ENCODE measurements at places on chromosomes 1 and 21.
A peak's percentile ranks its signal among the peaks of the same experiment; 100 is the strongest.

DNA sequence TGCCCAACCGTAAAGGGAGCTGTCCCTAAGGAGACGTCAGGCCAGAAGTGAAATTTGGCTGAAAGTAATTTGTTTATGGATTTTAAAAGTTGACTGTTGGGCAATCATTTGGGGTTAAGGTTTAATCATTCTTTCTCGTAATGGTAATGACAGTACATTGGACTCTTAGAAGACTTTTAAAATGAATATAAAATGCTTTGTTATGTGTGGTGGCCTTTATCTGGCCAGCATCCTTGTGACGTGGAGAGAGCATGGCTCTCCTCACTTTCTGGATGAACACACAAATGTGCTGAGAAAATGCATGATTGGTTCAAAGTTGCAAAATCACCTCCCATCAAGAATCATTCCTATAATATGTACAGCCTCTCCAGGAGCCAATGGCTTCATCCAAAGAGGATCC, 160.2 kb downstream of the DHRS3 start:
- no peak for DNase-seq

- no peak for DNase-seq
Measured at GRCh38 chr1:24793447-24794129, 48.3 kb downstream of the CLIC4 start.

DNA sequence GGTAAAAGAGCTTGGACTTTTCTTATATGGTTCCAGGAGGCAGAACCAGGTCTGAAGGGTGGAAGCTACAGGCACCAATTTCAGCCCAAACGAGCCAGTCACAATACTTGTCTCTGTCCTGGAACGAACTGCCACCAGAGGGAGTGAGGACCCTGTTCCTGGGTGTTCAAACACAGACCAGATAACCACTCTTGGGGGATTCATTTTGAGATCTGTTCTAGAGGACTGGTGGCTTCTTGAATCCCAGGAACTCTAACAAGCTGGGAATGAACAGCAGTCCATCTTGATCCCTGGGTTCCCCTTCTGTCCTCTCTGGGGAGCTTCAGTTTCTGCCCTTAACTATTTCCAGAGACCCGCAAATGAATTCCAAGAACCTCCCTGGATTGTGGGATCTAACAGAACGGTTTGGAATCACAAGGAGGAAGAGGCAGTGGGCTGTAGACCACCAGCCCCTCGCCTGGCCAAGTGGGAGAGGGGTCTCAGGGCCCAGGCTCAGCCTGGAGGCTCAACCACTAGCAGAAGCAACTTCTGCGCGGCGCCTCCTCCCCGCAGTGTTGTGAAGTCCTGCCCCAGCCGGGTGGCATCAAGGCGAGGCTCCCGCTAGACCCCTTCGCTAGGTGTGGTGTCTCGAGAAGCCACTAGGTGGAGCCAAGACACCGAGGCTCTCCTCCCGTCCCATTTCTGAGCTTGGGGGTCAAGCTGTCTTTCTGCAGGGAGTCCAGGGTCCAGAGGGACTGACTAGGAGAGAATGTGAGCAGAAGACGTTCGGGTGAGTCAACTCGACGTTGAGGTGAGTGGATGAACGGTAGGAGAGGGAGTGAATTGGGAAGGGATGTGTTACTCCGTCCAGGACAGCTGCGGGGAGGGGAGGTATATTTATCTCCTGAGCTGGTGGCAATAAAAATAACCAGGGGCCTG, 12.1 kb upstream of the NES start:
- peak; percentile 59 for DNase-seq

GRCh38 chr1:119569095-119569494, 62.1 kb downstream of the HSD3B1 start:
- no peak for DNase-seq

DNA sequence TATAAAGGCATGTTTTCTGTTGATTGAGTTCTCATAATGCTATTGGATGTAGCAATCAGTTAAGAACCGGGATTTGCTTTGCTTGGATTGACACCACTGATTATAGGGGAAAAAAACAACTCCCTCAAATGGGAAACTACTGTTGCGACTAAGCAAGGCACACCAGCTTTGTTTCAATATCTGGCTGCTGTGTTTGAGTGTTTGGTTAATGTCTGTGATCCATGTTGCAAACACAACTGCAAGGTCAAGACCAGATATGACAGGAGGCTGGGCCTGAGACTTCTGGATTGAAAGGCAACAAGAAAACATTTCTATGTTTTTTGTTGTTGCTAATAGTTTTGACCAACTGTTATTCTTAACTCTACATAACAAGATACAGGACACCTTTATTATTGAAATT, 50.7 kb downstream of the MTR start:
- no peak for DNase-seq

- no peak for DNase-seq
Measured at GRCh38 chr1:230288641-230289349, 137.3 kb downstream of the PGBD5 start.

- DNase-seq, result no peak
Measured at GRCh38 chr1:91591175-91591974, 90.7 kb downstream of the CDC7 start.

GRCh38 chr1:85328713-85329397, 52.4 kb upstream of the BCL10 start:
- DNase-seq, result no peak

- no peak for DNase-seq
Measured at GRCh38 chr1:231923491-231924041, 297.0 kb downstream of the DISC1 start.

- DNase-seq, result no peak
Measured at GRCh38 chr1:201488830-201489589, 17.9 kb downstream of the CSRP1 start.

GRCh38 chr1:64623750-64624191, 121.1 kb upstream of the RAVER2 start:
- peak; percentile 8 for DNase-seq

GRCh38 chr1:20212685-20213331, 26.5 kb upstream of the PLA2G2C start:
- DNase-seq, result peak; percentile 16

DNA sequence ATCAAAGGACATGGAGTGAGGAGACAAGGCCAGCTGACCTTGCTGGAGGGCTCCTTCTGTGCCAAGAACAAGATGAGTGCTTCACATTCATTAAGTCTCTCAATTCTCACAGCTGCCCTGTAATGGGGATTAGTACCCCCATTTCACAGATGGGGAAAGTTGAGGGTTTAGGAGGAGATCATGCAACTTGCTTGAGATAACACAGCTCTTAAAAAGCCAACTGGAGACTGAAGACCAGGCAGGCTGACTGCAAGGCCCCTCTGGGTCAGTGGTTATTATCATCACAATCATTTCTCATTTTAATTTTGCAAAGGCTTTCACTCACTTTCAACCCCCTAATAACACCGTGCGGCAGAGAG, 46.8 kb downstream of the GPR161 start:
- DNase-seq, result no peak

DNA sequence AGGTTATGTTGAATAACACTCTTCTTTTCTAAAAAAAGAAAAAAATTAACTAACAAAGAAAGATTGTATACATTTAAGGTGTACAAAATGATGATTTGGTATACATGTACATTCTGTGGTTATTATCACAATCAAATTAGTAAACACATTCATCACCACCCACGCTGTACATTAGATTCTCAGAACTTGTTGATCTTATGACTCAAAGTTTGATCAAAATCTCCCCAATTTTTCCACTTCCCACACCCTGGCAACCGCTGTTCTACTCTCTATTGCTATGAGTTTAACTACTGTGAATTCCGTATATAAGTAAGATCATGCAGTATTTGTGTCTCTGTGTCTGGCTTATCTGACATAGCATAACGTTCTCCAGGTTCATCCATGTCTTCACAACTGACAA, 469.5 kb upstream of the CHRM3 start:
- no peak for DNase-seq

- DNase-seq, result no peak
Measured at GRCh38 chr1:7100479-7100878, 315.2 kb downstream of the CAMTA1 start.

DNA sequence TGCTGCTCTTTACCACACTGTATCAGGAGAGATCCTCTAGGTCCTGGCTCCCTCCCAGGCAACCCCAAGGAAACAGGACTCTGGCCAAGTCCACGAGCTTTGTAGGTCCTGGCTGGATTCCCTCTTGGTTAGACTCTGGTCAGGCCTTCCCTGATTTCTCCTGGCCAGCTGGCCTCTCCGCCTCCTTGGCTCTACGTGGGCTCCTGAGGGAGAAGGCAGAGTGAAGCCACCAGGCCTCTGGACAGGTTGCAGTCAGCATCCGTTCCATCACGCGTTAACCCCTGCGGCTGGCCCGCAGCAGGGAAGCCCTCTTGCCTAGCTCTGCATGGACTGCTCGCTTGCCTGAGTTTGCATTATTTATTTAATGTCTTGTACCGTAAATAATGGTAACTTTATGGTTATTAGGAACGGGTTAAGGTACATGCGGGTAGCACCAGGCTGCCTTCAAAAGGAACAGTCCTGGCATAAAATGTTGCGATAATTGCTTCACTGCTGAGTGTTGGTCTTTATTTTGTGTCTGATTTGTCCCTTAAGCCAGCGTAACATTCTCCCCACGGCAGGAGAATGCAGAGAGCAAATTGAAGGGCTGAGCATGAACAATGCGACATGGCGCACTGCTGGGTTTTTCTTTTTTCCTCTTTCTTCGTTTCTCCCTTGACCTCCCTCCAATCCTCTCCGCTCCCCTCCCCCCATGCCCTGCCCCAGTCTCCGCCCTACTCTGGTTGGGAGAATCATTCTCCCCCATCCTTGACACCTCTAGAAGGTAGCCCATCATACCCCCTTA, 100.3 kb downstream of the RNF220 start:
- DNase-seq, result no peak

DNA sequence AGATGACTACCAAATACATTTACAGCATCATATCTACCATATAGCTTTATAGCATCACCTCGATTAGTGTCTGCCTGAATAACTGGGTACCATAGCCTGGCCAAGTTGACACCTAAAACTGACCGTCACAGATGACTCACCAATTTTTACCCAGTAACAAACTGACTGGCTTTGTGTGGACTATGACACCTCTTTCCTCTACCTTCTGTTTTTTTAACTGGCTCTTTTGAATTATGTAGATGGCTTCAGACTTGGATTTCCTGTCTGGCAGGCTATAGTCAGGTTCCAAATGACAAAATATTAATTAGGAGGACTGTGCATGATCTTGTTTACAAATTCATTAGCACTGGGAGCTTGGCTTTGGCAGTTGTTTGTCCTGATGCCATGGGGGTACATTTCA, 360.3 kb downstream of the TGFB2 start:
- DNase-seq, result no peak

DNA sequence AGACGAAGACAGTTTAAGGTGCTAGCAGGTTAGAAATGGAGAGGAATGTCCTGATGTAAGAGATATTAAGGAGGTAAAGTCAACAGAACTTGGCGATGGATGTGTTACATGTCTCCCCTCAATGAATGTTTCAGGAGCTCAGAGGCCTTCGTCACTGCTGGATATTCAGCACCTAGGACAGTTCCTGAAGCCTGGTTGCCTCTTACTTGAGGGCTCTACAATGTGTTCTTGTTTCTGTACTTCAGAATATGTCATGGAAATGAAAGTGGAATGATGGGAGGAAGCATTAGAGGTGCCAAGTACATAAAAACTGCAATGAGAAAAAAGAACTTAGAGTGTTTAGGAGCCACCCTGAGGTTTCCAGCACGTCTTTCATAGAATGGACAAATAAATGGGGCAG, 17.7 kb downstream of the TNR start:
- DNase-seq, result no peak

DNA sequence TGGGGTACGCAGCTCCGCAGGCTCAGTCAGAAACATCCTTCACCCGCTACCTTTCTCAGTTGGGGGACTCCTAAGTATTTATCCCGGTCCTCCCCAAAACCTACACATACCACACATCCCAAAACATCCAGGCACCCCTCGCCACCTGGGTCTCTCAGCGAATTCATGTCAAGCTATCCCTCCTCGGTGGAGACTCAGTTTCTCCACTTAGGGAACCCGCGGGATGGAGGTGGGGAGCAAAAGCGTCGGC, 1.3 kb upstream of the ZBTB7B start:
- no peak for DNase-seq

DNA sequence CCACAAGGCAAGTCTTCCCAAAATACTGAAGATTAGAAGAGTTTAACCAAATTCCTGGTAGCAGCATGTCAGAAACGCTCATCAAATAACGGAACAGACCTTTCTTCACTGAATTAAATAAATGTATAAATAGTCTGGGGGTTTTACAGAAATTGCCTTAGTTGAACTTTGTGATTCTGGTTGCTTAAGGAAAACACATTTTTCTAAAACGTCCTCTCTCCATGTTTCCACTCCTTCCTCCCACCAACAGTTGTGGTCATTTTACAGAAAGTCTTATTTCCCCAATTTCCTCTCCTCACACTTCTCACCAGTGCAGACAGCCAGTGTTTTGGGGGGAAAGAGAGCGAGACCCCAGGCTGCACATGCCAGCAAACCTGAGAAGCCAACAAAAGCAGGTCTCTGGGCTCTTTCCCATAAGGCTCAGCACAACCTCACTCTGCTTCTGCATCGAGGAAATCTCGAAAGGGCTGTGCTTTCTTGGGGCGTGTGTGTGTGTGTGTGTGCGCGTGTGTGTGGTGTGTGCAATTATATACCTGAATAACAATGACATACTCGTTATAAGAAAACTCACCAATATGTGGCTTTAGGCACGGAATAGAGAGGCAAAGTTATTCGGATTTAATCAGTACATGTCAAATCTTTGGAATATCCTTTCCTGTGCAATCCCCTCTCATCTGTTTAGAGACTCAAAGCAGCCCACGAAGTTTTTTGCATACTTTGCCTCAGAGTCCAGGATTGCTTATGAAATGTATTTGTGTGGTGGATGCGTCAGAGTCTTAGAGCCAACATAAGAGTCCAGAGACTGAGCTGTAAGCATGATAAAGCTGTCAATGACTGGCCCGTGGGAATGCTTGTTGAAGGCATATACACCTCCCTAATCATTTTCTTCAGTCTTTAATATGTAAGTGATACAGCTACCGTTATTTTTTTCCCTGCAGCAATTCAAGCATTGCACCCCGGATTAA, 2.0 kb downstream of the KCNJ15 start:
- DNase-seq, result no peak

DNA sequence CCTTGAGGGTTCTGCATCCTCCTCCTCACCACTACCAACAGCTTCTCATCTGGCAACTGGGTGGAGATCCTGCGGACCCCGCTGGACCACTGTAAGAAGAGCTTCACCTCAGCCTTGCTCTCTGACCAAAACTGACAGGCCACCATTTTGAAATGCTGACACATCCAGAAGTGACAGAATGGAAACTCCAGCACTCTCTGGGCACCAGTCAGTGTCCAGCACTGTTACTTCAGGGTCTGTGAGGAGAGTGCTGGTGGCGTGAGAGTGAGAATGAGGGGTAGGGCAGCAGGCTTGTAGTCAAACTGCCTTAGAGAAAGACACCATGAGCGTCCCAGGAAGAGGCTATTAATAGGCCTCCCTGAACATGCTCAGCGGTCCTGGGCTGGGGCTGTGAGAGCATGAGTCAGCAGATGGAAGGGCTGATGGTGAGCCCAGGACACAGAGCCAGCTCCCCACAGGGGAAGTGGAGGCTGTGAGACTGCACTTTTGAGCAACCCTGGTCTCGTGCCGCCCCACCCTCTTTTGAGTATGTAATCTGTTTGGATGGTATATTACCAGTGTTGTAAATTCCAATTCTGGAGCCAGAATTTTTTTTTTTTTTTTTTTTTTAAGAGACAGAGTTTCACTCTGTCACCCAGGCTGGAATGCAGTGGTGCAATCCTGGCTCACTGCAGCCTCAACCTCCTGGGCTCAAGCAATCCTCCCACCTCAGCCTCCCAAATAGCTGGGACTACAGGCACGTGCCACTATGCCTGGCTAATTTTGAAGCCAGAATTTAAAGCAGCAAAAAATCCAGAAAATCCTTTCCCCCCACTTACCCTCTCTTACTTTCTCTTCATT, 34.4 kb upstream of the SLC30A1 start:
- DNase-seq, result no peak

- no peak for DNase-seq
Measured at GRCh38 chr1:117060441-117061317, 553 bp downstream of the TTF2 start.

Data from stimulated activated CD4-positive, alpha-beta T cell treated with anti-CD3 and anti-CD28 coated beads, TNF-alpha, amount 100 ng/mL, for 48 hours (primary cell).